ENCODE measurements at places on chromosomes 13 and 19.

GRCh38 chr13:98503175-98504028, 73.5 kb downstream of the STK24 start:
- no peak for DNase-seq

DNA sequence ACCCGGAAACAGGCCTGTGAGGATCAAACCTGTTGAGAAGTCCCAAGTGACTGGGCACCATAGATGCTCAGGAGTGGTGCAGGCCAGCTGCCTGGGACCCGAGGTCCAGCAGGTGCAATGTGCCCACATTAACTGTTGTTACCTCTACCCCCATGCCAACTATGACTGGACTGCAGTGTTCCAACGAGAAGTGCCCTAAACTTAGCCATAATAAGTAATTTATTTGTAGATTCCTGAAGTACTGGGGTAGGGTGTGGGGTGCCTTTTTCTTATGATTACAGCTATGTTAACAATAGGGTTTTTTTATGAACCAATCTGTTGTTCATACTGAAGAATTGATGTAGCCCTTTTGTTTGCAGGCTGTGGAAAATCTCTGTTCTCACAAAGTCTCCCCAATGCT, 9.2 kb downstream of the CUL4A start:
- no peak for DNase-seq

DNA sequence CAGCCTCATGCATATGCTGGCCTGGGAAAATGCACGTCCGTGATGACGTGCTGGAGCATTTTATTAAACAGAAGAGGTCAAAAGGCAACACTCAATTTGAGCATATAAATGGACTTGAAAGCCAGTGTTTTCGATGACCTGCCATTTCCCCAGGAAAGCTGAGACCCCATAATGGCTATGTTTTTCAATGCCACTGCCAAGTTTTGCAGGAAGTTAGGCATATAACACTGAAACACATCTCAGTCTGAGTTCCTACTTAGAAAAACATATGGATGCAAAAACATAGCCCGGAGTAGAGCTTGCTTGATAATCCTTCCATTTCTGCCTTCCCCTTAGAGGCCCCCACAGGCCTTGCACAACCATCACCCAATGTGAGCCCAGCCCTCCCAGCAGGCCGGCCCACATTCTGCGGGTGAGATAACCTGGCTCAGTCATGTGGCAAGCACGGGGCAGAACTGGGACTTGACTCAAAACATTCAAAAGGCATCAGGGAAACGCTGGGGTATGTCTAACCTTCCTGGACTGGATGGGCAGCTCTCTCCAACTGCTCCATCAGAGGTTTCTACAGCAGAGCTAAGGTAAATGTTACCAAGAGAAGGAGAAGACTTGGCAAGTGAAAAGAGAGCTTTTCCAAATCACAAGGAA, 24.9 kb downstream of the EPS15L1 start:
- DNase-seq: no peak

- DNase-seq: no peak
These were observed 794.8 kb upstream of the MIR17HG start for GRCh38 chr13:90552702-90553101.

DNA sequence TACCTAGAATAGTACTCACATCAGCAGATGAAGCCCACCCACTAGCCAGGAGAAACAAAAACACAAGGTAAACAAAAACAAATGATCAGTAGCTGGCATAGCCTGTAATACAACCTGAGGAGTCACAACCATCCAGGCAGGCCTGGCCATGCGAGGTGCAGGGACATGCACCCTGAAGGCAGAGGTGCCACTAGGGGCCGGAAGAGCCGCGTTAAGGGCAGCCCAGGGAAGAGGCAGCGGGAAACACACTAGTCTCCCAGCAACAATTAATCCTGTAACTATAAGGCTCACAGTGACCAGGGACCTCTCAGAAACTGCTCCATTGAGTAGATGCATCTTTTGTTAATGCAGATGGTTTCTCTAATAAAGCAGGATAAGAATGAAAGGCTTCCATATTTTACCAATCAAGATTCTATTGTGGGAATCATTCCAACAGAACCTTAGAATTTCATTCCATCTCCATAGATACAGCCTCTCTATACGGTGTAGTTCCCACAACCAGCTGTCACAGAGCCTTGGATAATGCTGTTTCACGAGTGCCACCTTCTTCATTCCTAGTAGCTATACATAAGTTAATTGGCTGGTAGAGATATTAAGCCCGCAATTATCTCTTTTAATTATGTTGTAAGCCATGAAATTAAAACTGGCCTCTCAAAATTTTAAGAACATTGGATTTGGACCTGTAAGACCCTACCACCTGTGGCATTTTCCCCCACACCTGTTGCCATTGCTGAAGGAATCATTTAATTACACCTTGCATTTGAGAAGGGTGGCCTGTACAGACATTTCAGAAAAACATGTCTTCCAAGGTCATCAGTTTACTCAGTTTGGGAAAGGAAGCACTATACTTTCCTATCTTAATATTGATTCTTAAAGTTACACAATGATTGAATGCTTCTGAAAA, 28.7 kb downstream of the ANKRD10 start:
- no peak for DNase-seq

- no peak for DNase-seq
These were observed 561.2 kb upstream of the SLITRK1 start for GRCh38 chr13:84443463-84443862.

DNA sequence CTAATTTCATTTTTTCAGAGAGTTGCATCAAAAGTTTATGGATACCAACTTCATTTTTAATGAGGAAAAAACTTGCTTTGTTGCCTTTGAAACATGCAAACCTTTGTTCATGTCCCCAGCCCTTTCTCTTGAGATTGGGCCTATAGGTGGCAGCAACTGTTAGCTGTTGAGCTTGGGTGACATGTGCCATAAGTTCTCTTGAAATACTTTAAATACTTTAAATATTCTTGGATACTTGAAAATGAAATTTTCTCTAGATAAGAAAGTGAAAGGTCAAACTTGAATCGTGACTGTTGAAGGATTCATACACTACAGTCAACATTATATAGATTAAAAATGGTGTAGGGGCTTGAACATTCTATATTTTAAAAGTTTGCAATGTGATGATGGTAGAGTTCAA, 294.9 kb downstream of the NDFIP2 start:
- peak; percentile 28 for DNase-seq

DNA sequence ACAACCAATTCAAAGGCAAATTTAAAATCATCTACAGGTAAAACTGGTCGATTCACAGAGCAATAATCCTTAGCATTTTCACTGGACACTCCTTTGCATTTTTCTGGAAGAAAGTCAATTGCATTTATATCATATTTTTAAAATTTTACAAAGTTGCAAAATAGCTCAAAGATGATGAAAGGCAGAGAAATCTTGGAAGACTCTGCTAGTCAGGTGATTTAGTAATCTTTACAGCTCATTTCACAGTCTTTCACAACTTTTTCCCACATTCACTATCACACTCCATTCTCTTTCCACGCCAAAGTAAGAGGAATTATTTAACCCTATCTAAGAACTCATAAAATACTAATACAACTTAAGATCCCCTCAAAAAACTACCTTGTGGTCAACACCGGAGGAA, 1063.8 kb downstream of the EFNB2 start:
- DNase-seq: no peak

- no peak for DNase-seq
These were observed 52.1 kb downstream of the MYO9B start for GRCh38 chr19:17127671-17128070.

- peak; percentile 9 for DNase-seq
These were observed 504.2 kb downstream of the GPC6 start for GRCh38 chr13:93730780-93731179.

GRCh38 chr19:6020166-6020882, 42.4 kb upstream of the RANBP3 start:
- no peak for DNase-seq

DNA sequence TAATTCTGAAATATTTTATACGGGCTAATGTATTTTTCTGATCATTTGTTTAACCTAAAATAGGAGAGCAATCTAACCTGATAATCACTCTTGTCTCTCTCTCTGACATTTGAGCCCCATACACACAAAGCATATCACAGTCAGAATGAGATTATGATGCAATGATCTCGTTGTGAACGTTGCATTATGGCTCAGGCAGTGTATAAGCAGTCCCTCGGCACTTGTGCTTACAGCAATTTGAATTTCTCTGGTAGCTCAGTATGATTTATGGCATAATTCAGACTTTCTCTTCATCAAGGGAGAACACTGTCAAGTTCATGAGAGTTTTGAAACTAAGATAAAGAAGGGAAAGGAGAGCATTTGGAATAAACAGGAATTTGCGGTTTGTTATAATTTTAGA, 256.1 kb downstream of the DACH1 start:
- DNase-seq: no peak

DNA sequence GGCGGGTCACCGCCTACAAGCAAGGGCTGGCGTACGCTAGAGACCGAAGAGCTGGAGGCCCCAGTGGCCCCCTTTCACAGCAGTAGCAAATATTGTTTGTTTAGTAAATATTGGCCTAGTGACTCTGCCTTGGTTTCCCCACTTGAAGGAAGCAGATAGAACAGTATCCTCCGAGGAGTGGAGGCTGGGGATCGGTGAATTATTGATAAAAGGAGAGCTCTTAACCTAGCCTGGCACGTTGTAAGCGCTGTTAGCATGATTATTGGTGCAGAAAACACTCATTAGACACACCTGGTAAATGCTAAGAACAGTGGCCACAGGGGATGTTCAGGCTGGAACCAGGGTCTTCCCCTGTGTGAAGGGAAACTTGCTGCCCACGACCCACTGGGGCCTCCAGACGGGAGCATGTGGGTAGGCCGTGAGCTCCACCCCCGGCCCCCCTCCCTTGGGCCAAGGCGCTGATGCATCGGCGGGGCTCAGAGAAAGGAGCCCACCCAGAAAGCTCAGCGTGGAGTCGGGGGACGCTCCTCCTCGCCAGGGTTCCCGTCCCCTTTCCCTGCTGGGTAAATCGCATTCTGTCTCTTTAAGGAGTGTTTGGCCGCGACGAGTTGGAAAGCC, 2.3 kb downstream of the IER2 start:
- DNase-seq: no peak

- no peak for DNase-seq
These were observed 782 bp upstream of the JUND start for GRCh38 chr19:18282021-18282787.

DNA sequence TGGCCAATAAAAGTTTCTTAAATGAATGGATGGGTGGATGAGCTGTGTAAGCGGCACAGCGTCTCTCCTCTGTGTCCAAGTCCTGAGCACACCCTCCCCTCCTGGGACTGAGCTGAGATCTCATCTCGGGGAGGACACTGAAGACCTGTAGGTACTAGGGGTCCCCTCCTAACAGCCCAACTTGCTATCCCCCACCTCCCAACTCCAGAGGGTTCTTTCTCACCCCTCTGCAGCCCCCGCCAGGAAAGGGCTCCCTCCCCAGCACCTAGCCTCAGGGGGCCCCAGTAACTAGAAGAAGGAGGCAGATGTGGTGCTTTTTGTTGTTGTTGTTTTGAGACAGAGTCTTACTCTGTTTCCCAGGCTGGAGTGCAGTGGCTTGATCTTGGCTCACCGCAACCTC, 1.1 kb upstream of the NANOS3 start:
- no peak for DNase-seq

DNA sequence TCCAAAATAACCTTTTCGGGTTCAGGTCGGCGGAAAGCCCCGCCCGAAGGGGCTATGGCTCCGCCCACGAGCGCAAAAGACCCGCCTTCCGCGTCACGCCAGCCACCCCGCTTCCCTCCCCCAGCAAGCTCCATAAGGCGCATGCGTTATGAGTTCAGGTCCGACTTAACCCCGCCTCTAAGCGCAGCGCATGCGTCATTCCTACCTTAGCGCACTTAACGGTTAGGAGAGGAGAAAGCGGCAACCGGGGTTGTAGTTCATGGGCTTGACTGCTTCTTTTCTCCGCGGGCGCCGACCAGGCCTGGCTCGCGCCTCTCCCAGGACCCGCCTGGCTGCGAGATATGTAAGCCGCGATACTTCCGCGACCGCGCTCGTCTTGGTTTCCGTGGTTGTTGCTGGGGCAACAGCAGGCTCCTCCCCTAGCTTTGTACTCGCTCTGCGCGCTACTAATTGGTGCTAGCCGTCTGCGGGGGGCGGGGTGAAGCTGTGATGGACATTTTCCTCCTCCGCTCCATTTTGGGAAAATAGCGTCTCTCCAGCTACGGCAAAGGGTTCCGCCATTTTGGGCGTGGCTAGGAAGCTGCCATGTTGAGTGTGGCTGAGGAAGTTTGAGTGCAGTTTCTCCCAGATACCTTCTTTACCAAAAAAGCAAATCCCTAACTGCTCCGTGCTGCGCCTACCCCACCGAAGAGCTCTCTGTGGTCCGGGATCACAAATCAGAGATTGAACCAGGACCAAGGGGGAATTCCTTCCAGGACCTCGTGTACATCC, at the start of gene B9D2:
Gene B9D2, minus strand, starts transcription at position 397 of the 771 bp plus-strand sequence. CDS start 630 bp downstream, outside the sequence.
- peak; percentile 95 for DNase-seq

GRCh38 chr13:72186730-72187422, 319.9 kb upstream of the DACH1 start:
- no peak for DNase-seq

- DNase-seq: no peak
These were observed 62.0 kb upstream of the C1QTNF9B start for GRCh38 chr13:23959231-23959862.

DNA sequence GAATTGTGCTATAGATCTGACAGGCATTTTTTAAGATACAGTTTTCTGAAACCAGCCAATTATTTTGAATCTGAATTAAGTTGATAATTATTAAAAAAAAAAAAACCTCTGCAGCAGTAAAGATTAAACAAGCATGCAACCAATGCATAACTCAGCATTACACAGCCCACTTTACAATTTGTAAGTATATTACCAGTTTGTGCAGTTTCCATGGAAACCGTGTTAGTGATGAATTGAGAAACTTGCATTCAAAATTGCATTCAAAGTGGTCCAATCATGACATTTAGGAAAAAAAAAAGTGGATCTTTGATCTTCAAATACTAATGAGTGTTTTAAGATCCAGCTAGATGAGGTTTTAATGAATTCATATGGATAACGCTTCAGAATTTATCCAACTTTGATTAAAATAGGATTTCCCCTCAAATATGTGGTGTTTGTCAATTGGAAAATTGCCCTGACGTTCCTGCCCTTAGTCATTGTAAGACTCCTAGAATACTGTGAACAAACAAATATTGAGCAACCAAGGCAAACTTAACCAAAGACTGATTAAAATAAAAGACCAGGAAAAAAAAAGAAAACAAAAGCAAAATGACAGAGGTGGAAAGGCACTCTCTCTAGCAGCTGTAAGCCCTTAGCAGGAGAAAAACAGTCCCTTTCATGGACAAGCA, 314.8 kb upstream of the MAB21L1 start:
- no peak for DNase-seq

DNA sequence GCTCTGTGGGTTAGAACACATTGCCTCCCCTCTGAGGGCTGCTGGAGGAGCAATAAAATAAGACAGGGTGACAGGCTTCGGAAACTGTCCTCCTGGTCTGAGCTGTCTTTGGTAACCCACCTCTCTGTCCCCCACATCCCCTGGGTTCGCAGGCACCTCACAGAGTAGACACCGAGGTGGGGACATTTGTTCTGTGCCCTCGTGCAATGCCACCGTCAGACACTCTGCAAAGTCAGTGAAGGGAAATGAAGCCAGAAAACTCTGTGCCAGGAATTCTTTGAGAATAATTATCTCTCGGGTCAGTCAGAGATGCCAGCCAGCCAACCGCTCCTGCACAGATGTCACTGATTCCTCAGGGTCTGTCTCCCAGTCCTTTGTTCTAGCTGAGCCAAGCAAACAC, 493.6 kb downstream of the FOXO1 start:
- no peak for DNase-seq

GRCh38 chr19:7817801-7818200, 12.2 kb upstream of the EVI5L start:
- no peak for DNase-seq

GRCh38 chr13:73876323-73876722, 257.9 kb downstream of the KLF12 start:
- no peak for DNase-seq
